Naive B cell (primary cell): ENCODE measurements at places on chromosomes 7 and 10.

DNA sequence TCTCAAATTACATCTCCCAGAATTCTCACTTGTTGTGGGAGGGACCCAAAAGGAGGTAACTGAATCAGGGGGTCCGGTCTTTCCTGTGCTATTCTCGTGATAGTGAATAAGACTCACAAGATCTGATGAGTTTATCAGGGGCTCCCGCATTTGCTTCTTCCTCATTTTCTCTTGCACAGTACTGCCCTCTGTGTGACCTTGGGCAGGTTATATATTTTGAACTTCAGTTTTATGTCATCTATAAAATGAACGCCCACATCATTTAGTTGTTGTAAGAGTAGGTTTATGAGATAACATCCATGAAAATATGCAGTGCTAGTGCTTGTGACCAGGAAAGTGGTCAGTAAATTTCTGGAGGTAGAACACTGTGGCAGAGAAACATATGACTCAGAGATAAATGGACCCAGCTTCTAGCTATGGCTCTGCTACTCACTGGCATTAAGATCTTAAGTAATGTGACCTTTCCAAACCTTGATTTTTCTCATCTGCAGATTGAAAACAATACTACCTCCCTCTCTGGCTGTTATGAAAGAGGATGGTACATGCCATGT lies 44.3 kb downstream of the SCRN1 start:
- DNase-seq: no peak

GRCh38 chr7:106370542-106370941 lies 85.8 kb upstream of the NAMPT start:
- no peak for DNase-seq

GRCh38 chr7:95997632-95998031 lies 225.3 kb downstream of the DYNC1I1 start:
- DNase-seq: no peak

DNA sequence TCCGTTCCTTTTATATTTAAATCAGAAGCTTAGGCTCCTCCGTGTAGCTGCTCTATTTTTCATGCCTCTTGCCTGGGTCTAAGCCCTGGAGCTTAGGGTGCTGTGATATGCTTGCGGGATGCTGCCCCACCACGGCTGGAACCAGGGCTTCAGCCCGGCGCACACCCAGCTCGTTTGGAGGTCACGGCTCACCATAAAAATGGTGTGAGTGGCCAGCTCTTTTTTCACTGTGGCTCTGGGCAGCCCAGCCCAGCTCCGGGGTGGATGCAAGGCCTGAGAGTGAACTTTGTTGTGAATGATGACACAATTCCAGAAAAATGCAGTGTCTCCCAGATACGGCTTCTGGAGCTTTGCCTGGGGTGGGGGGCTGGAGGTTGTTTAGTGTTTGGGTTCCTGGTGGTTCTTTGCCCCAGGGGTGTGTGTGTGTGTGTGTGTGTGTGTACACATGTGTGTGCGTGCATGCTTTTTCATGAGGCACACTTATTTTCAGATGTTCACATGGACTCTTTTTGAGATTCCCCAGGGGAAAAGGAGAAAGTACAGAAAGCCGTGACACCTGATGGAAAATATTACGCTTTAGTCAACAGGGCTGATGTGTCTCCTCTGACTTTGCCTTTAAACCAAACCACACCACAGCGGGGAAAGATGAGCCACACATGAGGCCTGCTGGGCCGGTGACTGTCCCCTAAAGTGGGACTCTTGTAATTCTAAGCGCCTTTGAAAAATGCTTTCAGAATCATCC lies 46.2 kb downstream of the GRK5 start:
- no peak for DNase-seq

- DNase-seq: no peak
Observed at GRCh38 chr7:128235471-128235870, 5.6 kb upstream of the LEP start.

- DNase-seq: no peak
Observed at GRCh38 chr7:126378642-126379041, 874.1 kb downstream of the GRM8 start.

GRCh38 chr10:19839090-19839489 lies 22.9 kb downstream of the PLXDC2 start:
- DNase-seq: no peak

DNA sequence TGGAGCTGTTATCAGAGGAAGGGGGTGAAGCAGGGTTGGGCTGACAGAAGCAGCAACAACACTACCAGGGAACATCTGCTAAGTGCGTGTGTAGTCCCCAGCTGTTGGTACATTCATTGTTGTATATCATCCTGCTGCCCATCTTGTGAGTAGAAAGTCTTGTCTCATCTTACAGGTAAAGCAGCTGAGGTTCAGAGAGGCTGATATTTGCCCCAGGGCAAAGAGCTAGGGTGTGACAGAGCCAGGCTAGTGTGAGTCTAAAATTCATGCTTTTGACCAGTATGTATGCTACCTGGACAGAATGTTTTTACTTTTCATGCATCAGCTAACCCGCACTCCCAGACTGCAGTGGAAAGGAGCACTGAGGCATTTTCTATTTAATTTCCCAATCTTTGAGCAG lies 221.6 kb downstream of the STK31 start:
- no peak for DNase-seq

DNA sequence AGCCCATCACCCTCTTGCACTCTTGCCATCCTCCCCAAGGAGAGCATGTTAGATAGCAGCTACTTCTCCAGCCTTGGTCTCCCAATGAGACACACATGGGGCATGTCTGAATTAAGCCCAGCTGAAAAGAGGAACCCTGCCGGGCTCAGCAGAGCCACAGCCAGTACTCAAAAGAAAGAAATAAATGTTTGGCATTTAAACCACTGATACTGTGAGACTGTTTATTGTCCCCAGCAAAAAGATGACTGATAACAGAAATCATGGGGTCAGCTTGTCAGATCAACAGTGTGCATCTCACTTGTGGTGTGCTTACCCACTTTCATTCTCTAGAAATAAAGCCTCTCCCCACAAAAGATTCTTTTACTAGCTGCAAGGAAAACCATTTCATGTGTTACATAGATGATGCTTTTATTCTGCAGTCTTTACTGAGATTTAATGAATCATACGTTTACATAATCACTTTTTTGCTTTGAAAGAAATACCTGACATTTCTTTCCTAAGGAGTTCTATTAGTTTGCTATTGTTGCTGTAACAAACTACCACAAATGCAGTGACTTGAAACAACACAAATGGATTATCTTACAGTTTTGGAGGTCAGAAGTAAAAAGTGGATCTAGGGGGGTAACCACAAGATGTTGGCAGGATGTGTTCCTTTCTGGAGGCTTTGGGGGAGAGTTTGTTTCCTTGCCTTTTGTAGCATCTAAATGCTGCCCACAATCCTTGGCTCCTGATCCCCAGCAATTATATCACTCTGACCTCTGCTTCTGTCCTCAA lies 20.9 kb downstream of the ANKRD7 start:
- no peak for DNase-seq

DNA sequence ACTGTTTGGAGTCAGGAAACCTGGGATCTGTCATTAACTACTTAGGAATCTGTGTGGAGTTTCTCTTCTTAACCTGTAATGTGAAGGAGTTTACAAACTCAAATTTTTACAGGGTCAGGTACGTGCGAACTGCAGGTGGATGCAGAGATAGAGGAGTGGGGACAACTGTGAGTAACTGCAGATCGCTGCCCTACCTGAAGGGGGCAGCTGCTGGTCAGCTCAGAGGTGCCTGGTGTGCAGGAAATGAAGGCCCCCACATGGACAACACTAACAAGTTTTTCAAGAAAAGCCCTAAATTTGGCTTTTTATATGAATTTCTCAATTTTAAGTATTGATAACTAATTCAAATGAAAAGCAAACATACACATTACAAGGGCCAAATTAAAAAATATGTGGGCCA lies 380.0 kb downstream of the REEP3 start:
- no peak for DNase-seq

- DNase-seq: no peak
Observed at GRCh38 chr10:119383174-119383856, 159.2 kb downstream of the RGS10 start.

DNA sequence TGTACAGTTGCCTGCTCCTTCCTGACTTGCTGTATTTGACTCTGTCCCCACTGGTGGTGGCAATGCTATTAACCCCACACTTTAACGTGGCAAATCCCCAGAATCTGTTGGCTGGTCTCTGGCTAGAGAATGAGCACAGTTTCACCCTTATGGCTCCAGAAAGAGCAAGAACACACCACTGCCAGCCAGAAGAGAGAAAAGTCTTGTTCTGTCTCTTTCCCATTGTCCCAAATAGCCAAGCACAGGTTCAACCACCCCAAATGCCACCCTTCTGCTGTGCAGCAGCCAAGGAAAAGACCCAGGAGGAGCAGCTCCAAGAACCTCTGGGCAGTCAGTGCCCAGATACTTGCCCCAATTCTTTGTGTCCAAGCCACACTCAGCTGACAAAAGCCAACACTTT lies 11.3 kb downstream of the SLC16A9 start:
- DNase-seq: no peak

GRCh38 chr7:2017481-2017891 lies 215.3 kb downstream of the MAD1L1 start:
- no peak for DNase-seq

DNA sequence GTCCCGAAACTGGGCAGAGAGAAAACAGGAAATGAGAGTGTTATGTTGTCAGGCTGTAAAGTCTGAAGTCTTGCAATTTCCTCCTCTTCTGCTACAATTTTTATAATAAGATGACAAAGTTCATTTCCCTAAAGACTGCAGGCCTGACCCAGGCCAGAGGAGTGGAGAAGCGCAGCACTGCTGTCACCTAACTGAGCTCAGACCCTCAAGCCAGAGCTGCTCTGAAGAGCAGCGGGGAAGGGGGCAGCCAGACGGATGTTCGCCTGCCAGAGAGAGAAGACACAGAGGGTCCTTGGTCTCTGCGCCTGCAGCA lies 12.6 kb upstream of the AOAH start:
- peak; percentile 27 for DNase-seq

DNA sequence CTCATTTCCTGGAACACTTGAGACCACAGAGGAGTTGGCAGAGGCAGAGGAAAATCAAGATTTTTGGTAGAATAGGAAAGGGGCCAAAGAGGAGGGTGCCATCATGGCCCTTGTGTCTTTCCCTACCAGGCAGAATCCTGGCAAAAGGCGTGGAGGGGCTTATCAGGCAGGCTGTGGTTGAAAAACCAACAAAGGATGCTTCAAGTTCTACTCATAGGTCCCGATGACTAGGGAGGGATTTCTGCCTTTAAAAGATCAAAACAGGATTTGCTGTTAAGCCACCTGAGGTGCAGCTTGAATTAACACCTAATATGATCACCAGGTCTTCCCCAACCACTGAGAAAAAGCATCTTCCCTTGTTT lies 45.7 kb downstream of the BPGM start:
- no peak for DNase-seq

DNA sequence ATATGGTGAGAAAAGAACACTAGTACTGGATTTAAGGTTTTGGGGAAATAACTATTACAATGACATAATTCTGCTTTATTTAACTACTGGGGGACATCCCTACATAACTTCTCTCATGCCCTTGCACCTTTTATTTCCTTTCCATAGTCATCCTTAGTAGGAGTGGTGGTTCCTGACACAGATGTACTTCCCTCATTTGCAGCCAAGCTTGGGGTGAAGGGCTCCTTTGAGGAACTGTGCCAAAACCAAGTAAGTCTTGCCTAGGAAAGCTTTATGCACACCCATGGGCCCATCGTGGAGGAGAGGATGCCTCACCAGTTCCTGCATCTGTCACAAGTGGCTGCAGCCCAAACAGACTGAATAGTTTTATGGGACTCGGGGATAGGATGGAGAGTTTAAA lies 20.6 kb downstream of the ZDHHC6 start:
- DNase-seq: no peak

GRCh38 chr7:64999165-65000004 lies 7.1 kb downstream of the ERV3-1 start:
- peak; percentile 66 for DNase-seq

DNA sequence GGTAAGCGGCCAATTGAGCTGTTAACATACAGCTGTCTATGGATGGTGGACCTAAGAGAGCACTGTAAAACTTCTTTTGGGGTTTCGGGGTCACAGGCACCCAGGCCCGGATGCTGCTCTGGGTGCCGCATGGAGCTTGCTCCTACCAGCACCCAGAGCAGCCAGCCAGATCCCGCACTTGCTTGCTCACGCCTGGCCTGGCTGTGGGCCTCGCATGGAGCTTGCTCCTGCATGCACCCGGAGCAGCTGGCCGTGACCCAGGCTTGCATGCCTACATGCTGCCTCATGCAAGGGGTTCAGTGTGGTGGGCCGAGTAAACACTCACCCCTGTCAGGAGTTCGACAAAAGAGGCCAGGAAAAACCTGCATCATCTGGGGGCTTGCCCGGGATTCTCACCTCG lies 896.9 kb downstream of the SORCS1 start:
- no peak for DNase-seq

- no peak for DNase-seq
Observed at GRCh38 chr7:77866786-77867536, 68.4 kb downstream of the PHTF2 start.

- DNase-seq: no peak
Observed at GRCh38 chr7:96591900-96592676, 117.6 kb downstream of the SEM1 start.

- no peak for DNase-seq
Observed at GRCh38 chr10:124214610-124215375, 121.4 kb upstream of the CHST15 start.

GRCh38 chr7:25031007-25031406 lies 51.0 kb upstream of the OSBPL3 start:
- no peak for DNase-seq

- DNase-seq: no peak
Observed at GRCh38 chr7:7982904-7983303, 14.3 kb downstream of the GLCCI1 start.
